ENCODE measurements at places on chromosomes 12 and 14.

DNA sequence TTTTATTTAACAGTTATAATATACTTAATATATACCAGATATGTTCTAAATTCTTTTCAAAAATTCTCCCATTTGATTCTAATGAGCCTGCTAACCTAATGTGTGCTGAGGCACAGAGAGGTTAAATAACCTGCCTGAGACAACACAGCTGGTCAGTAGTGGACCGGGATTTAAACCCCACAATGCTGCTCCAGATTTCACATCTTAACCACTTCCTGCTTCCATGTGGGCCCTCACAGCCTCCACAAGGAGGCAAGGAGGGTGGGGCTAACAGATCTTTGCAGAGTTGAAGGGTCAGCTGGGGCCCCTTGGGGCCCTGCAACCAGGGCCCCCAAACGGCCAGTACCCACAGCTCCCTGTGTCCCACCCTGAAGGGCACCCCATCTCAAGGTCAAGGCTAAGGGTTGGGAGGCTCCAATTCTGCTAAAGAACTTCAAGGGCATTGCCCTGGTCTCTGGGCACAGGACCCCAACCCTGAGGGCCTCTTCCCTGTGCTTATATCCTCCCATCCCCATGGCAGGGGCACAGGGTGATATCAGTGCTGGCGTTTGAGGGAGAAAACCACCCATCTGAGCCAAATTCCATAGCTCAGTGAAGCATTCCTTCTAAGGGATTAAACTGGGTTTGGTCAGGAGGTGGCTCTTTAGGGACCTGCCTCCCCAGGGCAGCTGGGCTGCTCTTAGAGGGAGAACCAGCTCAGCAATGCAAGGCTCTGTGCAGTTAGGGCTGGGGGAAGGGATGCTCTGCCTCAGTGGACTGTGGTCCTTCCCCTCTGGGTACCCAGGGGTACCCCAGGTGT lies 2.2 kb downstream of the KRT80 start:
- DNase-seq, result no peak

GRCh38 chr14:99075771-99076375 lies 196.1 kb downstream of the BCL11B start:
- peak; percentile 33 for DNase-seq

- peak; percentile 74 for DNase-seq
Observed at GRCh38 chr14:102140027-102140749, 491 bp downstream of the WDR20 start.

GRCh38 chr12:69161829-69162228 lies 77.5 kb upstream of the CPSF6 start:
- DNase-seq, result no peak

DNA sequence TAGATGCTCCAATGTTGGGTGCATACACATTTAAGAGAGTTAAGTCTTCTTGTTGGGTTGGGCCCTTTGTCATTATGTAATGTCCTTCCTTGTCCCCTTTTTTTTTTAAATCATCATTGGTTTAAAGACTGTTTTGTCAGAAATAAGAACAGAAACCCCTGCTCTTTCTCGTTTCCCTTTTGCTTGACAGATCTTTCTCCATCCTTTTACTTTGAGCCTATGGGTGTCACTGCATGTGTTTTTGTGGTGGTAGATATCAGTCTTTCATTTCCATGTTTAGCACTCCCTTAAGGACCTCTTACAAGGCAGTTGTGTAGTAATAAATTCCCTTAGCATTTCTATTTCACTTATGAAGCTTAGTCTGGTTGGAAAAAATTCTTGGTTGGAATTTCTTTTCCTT lies 47.4 kb downstream of the RTN1 start:
- DNase-seq, result no peak

DNA sequence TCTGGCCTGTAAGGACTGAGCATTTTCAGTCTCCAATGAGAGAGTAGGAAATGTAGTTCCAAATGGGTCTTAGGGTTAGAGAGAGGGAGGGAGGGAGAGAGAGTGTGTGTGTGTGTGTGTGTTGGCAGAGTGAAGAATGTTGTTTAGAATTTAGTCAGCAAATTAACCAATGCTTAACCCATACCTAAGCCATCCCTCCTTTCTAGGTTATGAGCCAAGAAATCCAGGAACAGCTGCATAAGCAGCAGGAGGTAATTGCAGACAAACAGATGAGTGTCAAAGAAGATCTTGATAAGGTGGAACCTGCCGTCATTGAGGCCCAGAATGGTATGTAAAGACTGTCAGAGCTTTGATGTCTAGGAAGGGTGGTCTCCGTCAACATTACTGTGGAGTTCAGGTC lies 56.9 kb downstream of the HSP90AA1 start:
- DNase-seq, result no peak

DNA sequence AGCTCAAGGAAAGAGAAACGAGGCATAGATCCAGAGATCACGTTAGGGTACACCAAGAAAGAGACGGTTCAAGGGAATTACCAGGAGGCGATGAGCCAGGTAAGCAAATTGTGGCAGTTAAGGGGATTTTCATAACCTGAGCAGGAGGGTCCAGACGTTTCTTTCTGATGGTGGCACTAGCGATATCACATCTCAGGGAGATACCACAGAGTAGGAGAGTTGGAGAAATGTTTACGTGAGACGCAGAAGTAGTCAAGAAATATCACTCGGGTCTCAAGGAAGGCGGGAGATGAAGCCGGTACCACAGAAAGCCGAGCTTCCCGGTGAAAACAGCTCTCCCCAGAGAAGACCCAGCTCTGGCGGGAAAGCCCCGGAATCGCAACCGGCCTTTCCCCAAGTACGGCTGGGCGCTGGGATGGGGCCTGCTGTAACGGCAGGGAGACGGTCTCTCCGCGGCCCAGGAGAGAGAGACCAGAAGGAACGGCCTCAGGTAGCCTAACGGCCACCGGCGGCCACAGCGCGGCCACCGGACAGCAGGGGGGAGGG lies 485 bp downstream of the SENP1 start:
- DNase-seq, result peak; percentile 81

DNA sequence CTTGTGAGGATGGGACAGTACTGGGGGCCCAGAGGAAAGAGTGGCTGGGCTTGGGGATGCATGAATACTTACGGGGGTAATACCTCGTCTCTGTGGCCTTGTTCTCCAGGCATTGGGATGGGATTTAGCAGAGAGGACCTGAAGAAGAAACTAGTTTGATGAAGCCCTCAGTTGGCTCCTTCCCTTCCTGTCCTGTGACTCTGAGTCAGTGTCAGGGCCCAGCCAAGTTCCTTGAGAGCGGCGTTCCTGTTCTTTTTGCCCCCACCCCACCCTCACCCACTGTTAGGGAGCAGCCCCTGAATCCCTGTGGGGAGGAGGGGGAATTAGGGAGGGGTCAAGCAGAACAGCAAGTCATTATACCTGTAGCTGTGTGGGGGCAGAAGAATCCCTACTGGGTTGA lies 5.2 kb upstream of the LRP1-AS start:
- DNase-seq, result no peak

DNA sequence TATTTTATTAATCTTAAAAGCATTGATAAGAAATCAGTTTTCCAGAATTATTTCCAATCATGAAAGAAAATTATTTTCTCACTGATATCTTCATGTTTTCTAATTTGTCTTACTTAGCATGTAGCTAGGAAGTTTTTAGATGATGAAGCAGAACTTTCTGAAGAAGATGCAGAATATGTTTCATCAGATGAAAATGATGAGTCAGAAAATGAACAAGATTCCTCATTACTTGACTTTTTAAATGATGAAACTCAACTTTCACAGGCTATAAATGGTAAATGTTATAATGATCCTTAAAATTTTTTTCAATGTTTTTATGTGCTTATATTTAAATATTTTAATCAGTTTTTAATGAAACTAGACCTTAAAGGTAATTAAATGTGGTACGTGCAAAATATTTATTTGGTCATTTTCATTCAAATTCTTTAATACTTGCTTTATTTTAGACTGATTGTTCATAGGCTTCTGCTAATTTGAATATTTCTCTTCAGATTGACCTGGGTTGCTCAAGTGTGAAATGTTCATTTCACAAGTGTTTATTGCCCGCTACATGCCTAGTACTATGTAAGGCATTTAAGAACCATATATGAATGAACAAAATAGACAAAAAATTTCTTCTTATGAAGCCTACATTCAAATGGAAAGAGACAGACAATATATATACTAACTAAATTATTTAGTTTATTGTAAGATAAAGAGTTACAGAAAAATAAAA lies 49.5 kb downstream of the FANCM start:
- no peak for DNase-seq

DNA sequence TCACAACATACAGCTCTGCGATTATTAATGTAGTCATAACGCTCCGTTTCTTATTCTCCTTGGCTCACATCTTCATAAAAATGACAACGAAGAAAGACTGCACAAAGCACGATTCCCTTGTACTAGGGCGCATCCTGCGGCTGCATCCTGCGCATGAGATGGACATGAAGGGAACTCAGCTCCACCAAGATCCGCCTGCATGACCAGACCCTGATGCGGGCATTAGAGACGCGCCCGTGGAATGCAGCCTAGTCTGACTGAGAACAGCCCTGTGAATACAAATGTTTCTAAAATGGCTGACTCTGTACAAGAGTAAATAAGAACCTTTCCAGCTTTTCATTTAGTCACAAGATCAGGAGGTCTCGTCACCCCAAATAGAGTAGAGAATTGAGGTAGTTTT lies 422.2 kb downstream of the NOVA1 start:
- no peak for DNase-seq

DNA sequence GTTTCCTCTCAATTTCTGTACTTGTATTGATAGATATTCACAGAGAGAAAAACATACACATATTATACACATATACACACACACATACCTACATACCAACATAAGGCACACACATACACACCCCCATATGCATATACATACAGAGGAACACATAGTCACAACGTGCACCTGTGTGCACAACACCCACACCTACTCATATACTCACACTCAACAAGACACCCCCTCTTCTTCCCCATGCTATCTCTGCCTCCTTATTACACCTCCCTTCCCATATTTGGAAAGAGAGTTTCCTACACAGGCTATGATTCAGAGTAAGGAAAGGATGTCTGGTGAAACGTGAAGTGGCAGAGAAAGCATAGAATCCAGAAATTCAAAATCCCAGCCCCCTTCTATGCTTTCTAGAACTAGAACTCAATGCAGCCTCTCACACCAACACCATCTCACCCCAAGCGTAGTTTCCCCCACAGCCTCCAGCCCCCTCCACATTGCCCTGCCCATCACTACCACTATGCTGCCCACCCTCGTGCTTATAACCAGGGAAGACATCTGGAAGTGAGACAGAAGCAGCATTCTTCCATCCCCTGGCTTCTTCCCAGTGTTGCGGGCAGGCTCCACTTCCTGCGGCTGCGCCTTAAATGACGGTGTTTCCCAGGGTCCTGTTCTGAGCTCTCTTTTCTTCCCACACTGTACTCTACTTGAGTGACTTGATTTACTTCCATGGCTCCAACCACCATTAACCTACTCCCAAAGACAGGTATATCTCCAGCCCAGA lies 2.4 kb downstream of the RNASE8 start:
- no peak for DNase-seq

DNA sequence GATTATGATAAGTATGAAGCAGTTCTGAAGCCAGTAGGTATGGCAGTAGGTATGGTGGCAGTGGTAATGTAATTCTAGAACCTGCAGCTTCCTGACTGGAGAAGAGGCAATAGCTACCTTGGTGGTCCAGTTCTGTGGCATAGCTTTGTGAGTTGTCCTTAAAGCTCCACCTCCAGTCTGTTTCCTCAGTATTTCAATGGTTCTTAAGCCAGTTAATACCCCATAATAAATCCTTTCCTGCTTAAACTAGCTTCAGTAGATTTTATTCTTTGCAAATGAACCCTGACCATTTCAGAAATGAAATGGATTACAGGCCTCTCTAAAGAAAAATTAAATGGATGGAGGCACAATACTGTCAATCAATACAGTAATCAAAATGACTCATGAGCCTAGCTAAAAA lies 117.8 kb upstream of the KRAS start:
- DNase-seq, result no peak

GRCh38 chr14:27049701-27050100 lies 451.9 kb upstream of the NOVA1 start:
- DNase-seq, result no peak

GRCh38 chr14:83356080-83356479 lies 1822.4 kb upstream of the SEL1L start:
- no peak for DNase-seq

DNA sequence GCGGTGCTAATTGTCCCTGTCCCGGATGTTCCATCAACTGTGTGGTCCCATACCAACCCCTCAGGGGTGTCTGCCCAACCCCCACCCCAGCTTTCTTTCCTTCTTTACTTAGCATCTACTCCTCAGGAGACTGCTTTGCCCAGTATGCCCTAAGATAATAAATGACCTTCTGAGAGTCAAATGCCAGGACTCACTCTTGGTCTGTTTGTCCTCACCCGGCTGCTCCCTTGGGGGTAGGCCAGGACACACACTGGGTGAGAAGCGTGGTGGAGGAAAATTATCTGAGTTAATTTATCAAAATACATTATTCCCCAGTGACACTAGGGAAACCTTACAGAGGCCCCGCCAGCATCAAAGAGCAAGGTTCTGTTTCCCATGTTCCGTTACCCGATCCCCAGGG lies 457.0 kb downstream of the RGS6 start:
- DNase-seq, result no peak

- no peak for DNase-seq
Observed at GRCh38 chr14:98296895-98297294, 975.1 kb downstream of the BCL11B start.

DNA sequence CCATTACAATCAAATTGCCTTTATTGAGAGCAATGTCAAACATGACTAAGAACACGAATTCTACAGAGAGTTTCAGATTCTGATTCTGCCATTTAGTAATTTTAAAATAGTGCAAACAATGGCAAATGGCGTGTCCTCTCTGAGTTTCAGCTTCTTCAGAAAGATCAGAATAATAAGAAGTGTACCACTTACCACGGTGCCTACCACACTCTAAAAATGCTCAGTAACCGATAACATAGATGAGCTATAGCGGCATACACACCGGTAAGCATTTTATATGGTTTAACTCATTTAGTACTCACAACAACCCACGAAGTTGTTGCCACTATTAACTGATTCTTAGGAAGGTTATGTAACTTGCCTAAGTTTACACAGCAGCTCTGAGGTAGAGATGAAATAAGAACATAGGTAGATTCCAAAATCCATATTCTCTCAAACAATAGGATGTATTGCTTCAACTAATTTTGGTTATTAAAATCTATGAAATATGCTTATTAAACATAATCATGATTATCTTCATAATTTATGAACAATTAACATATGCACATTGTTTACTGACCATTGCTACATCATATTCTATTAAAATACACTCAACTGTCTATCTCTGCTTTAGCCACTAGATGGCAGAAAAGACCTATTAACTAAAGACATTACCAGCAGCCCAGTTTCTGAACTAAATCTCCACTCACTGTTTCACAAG lies 38.3 kb downstream of the SLC6A15 start:
- no peak for DNase-seq

GRCh38 chr12:50603817-50604639 lies 99.2 kb downstream of the DIP2B start:
- no peak for DNase-seq

DNA sequence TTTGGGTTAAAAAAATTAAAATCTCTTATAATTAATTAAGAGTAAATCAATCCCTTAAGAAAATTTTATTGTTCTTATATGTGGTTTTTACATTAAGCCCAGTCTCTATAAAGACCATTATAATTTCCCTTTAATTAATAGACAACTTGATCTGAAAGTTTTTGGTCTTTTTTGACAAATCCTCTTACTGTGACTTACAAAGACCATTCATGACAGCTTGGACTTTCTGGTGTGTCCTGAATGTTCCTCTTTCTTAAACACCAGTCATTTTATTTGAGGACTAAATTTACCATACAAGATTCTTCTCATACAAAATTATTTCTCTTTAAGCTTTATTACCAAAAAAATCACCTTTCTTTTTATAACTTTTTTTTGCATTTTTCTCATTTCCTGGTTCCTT lies 368.3 kb downstream of the ADGRD1 start:
- no peak for DNase-seq

- DNase-seq, result no peak
Observed at GRCh38 chr12:9943240-9943639, 11.1 kb upstream of the CLEC2A start.

Measured in activated CD8-positive, alpha-beta memory T cell treated with anti-CD3 and anti-CD28 coated beads for 24 hours (primary cell).